ENCODE measurements at places on chromosomes 16 and 17. TPM values are rescaled to one million over a fixed set of nuclear protein-coding genes. Genes with fewer than 3 reads are reported as not detected.

DNA sequence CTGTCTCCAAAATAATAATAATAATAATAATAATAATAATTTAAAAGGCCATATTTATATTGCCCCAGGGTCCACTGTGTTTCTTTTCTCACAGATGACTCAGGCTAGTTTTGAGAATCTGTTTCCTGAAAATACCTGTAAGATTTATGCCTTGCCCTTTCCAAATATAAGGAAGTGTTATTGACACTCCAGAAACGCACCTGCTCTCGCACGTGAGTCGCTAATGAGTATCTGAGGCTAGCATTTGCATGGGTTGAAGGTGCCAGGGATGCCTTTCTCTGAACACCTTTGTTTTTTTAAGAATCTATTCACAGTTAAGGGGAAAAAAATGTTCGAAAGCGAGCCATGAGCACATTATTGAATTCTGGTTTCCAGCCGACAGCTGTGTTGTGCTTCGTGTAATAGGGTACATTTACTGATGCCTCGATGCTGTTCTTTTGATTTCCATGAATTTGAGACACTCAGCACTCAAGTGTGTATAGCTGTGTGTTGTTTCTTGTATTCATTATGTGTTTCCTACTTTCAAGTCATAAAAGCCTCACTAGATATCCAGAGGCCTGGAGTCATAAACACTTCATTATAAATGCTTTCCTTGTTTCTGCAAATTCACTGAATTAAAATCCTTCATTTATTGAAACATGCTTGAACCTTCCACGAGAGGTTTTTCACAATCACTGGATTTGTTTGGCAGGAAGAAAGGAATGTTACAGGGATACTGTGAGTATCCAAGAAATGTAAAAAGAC lies 45.0 kb upstream of the NOL11 start:
- H3K36me3 ChIP-seq: peaks cover 16% of the 10 kb centered on the region
- peak overlapping the region; percentile 36 for H3K27ac ChIP-seq
- no peaks in the 10 kb centered on the region for H3K27me3 ChIP-seq
- no peaks in the 10 kb centered on the region for H3K4me1 ChIP-seq

Gene LGALS9B
- total RNA-seq: not detected

Gene SPATA32
- 0.27 TPM for total RNA-seq

- no peaks in the 10 kb centered on the region for H3K27me3 ChIP-seq
- H3K4me3 ChIP-seq: peak overlapping the region; percentile 65
- peak overlapping the region; percentile 97 for H3K27ac ChIP-seq
- peaks cover 76% of the 10 kb centered on the region for H3K4me1 ChIP-seq
- peak; percentile 83 for DNase-seq
- peaks cover 71% of the 10 kb centered on the region for H3K36me3 ChIP-seq
Measured at GRCh38 chr17:49217651-49218413, 7.3 kb downstream of the ABI3 start.

- H3K27me3 ChIP-seq: peaks cover 15% of the 10 kb centered on the region
- no peaks in the 10 kb centered on the region for H3K36me3 ChIP-seq
- H3K4me3 ChIP-seq: no peak overlapping the region
- no peaks in the 10 kb centered on the region for H3K4me1 ChIP-seq
- DNase-seq: no peak
- H3K27ac ChIP-seq: no peak overlapping the region
Measured at GRCh38 chr16:77652399-77652798, 69.9 kb upstream of the NUDT7 start.

Gene CNGB1
- not detected for total RNA-seq
